ENCODE measurements at places on chromosomes 2 and 18. TPM values are rescaled to one million over a fixed set of nuclear protein-coding genes. Genes with fewer than 3 reads are reported as not detected.

Gene KLF11
- total RNA-seq = 9.2 TPM

Gene CCL20
- total RNA-seq = 0.98 TPM

Gene IL1A
- 0.57 TPM for total RNA-seq

Gene INHBB
- total RNA-seq = 6.9 TPM

Gene CCDC85A
- 6.2 TPM for total RNA-seq

Gene LIMS4
- total RNA-seq = 111 TPM

Gene PIEZO2
- 103 TPM for total RNA-seq

Gene ORC2
- total RNA-seq = 23.4 TPM

Gene HRH4
- 0.10 TPM for total RNA-seq
